ENCODE measurements at places on chromosomes 12 and 14.

DNA sequence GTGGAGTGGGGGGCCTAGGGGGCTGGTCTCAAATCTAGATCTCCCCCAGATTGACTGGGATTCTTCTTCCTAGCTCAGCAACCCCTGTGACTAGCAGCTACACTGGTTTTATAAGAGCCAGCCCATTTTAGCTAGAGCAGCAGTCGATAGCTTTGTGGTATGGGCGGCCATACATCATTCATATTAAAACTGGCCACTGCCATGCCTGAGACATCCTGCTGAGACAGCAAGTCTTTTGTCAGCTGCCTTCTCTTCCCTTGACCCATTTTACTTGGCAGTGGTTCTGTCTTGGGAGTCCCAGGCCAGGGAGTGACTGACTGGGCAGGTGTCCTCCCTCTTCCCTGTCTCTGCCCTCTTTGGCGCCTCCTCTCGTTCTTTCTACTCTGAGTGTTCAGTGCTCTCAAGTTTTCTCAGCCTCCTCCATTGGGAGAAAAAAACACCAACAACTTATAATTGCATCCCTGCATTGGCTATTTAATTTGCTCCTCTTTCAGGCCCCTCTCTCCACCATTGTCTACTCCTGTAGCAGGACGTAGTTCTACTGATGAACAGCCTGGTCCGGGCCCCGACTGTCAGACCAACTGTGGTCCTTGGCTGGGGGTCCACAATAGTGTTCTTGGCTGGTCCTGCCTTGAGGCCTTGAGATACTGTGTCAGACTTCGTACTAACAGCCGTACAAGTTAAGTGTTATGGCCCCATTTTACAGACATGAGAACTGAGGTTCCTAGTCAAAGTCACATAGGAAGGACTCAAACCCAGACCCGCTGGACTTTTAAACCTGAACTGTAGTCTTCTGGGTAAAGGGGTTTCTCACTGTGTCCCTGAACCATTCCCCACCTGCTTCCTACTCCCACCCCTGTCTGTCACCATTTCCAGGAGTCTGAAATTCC, 18.3 kb upstream of the JDP2 start:
- DNase-seq, result no peak

DNA sequence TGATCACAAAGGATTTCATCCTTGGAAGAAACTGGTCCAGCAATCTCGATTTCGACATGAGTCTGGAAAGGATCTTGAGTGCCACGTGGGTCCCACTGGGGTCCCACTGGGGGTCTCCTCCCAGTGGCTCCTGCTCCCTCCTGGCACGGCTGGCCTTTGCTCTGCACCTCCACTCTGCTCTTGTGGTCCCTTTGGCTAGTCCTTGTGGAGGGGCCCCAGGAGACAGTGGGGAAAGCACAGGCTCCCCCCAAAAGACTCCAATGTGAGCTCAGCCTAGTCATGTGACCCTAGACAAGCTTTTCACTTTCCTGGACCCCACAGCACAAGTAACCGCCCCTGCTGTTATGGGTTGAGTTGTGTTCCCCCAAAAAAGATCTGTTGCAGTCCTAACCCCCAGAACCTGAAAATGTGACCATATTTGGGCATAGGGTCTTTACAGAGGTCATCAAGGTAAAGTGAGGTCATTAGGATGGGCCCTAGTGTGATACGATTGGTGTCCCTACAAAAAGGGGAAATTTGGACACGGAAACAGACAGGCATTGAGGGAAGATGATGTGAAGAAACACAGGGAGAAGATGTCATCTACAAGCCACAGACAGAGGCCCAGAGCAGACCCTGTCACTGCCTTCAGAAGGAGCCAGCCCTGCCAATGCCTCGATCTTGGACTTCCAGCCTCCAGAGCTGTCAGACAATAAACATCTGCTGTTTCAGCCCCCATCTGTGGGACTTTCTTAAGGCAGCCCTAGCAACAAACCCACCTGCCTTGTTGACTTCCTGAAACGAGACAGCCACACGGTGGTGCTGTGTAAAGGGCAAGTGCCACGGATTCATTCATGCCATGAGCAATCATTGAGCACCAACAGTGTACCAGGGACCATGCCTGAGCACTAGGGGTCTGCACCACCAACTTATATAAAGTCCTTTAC, 23.8 kb upstream of the PPP2R5C start:
- peak; percentile 15 for DNase-seq

- no peak for DNase-seq
Measured at GRCh38 chr12:121793440-121793837, at the start of gene RHOF. TSS of gene RHOF (minus strand) at chr12:121793688. CDS start at chr12:121793633, 55 bp downstream.

- DNase-seq, result peak; percentile 59
Measured at GRCh38 chr12:108457006-108457733, 57.9 kb upstream of the FICD start.

DNA sequence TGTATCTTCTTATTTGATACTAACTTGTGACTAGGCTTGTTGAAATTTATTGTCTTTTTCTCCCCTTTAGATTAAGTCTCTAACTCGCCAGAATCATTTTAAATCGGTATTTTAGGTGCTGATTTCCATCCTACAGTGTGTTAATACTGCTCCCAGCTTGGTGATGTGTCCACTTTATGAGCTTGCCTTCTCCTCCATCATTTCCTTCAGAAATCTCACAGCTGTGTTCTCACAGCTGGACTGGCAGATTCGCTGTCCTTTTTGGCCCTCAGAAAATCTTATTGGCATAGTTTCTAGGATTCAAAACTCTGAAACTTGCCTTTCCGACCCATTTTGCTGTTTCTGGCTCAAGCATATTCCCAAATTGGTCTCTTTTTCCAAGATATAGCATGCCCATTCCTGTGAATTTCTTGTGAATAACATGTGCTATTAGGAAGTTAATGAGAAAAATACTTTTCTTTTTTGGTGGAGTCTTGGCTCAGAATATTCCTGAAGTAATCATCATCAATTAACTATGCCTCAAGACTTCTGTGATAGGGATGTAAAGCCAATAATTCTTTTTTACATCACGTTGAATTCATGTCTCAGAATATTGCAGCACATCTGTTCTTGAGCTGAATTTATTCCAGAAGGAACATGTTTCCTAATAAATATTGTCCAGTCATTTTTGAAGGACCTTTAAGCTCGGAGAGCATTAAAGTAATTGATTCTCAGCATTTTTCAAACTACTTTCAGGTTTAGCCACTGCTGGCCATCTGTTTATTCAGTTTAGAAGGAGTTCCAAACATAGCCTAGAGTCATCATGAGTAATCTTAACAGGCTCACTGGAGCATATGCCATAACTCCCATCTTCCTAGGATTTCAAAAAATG, 50.0 kb upstream of the USP44 start:
- DNase-seq, result no peak

- no peak for DNase-seq
Measured at GRCh38 chr12:83250866-83251265, 564.2 kb downstream of the TMTC2 start.

DNA sequence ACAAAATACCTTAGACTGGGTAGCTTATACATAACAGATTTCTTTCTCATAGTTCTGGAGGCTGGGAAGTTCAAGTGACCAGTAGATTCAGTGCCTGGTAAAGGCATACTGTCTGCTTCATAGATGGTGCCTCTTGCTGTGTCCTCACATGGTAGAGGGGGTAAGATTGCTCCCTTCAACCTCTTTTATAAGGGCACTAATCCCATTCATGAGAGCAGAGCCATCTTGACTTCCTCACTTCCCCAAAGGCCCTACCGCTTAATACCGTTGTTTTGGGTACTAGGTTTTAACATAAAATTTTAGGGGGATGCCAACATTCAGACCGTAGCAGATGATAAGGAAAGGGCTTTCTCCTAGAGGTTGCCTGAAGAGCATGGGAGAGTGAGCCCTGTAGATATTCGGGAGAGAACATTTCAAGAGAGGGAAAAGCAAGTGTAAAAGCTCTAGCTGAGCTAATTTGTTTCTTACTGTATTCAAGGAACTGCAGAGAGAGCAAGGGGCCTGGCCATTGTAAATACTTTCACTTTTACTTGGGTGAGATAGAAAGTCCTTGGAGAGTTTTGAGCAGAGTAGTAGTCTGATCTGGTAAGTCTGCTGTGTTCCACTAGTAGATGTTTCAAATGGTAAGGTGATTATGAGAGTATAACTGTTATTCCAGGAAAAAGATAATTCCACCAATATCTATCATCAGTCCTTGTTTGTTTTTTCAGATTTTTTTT, 27.3 kb downstream of the FRS2 start:
- peak; percentile 15 for DNase-seq

GRCh38 chr12:87671757-87672156, 357.4 kb downstream of the C12orf50 start:
- DNase-seq, result no peak

- no peak for DNase-seq
Measured at GRCh38 chr14:95531473-95531872, 3.4 kb upstream of the GLRX5 start.

DNA sequence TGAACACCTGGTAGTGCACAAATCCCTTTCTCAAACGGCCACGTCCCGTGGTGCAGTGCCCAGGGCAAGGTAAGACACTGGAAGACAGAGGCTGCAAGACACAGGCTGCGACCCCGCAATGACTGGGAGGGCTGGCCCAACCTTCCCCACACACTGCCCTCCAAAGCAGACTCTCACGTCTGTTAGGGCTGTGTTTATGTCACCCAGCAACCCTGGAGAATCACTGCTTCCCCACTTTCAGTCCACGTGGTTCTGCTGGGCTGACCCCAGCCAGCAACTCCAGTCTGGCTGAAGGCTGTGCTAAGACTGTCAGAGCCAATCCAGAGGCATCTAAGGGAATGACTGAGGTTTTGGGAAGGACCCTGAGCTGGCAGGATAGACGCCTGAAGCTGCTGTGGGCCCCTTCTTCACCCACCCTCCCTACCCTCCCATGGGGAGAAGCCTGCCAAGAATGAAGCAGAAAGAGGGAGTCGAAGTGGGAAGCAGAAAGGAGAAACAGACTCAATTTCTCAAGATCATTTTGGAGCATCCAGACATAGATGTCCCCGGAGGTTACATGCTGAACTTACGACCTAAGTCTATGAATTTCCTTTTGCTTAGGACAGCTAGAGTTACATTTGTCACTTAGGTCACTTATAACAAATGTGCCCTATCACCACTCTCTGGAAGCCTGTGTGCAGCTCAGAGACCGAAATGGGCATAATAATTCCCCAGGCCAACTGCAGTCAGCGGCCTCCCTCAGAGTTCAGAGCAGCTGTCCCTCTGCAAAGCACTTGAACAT, 11.7 kb downstream of the KDM2B start:
- no peak for DNase-seq

GRCh38 chr12:7638064-7638759, 27.5 kb downstream of the APOBEC1 start:
- DNase-seq, result no peak

- no peak for DNase-seq
Measured at GRCh38 chr12:113241191-113242025, 20.1 kb downstream of the TPCN1 start.

GRCh38 chr12:1474041-1474573, 120.3 kb downstream of the FBXL14 start:
- DNase-seq, result no peak

DNA sequence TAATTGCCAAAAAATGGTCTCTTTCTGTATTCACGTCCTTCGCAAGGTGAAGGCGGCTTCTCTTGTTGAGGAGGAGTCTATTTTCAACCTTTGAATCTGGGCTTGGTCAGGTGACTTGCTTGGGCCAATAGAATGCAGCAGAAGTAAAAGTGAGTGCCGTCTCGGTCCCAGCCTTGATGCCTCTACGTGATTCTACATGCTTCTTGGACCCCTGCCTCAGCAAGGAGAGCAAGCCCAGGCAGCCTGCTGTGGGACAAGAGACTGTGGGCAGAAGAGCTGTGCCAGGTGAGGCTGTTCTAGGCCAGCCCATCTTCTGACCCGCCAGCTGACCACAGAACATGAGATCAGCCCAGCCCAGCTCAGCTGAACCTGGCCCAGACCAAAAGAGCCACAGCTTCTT, 39.1 kb upstream of the CCDC63 start:
- no peak for DNase-seq

DNA sequence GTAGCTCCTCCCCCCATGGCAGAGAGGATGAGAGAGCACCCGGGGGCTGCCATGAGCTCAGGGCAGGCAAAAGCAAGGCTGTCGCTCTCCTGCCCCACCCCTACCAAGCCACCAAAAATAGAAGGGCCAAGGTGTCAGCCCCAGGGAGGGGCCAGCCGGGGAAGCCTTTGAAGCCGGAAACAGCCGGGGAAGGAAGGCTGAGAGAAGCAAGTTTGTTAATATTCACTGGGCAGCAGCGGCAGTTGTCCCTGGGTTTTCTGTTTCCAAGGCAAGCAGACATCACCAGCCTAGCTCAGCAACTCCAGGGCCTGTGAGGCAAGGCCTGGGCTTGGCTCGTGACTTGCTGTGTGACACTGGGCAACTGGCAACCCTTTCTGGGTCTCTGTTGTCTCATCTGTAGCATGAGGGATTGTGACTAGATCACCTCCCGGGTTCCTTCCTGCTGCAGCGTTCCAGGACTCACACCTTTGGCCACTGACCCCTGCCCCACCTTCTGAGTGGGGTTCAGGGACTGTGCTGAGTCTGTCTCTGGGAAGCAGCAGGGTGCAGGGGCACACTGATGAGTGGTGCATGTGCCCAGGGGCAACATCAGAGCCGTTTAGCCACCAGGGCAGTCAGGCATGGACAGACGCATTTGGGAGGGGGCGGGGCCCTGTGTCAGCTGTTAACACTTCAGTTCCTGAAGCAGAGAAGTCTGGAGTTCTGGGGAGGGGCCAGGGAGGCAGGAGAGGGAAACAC, 24.3 kb downstream of the SYNDIG1L start:
- DNase-seq, result peak; percentile 82

DNA sequence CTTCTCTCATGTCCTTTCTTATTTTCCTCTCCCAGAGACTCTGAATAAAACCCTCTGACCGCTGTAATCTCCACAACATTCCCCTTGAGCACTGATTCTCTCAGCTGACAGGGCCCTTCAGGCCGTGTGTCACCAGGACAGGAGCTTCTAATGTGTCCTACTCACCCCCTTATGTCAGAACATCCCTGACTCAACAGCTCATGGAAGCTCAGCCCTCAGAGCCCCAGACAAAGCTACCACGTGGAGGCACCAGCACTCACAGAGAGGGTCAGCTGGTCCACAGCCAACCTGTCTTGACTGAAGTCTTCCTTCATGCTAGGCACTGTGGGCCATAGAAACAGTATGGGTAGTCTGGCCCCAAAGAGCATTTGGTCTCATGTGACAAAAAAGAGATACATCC, 49.8 kb downstream of the SMUG1 start:
- no peak for DNase-seq

- no peak for DNase-seq
Measured at GRCh38 chr12:24173067-24173466, 223.6 kb upstream of the SOX5 start.

- no peak for DNase-seq
Measured at GRCh38 chr14:56005191-56006053, 112.8 kb upstream of the PELI2 start.

- DNase-seq, result no peak
Measured at GRCh38 chr12:5535541-5535940, 103.6 kb downstream of the NTF3 start.

DNA sequence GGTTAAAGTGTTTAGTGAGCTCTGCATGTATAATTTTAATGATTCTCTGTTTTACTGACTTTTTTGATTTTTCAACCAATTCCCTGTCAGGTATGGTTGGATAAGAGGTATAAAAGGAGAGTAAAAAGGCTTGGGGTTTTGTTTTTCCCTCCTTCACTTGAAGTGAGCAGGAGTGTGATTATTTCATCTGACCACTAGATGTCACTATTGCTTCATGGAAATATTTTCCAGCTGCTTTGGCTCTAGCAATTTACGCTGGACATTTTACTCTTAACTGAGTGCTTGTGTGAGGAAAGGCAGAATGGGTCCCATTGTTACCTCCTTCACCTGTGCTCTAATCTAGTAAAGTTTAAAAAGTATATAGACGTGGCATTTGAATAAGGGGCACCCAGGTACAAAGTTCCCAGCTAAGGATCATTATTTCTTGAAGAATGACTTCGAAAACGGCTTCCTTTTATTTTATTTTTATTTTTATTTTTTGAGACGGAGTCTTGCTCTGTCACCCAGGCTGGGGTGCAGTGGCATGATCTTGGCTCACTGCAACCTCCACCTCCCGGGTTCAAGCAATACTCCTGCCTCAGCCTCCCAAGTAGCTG, 66.5 kb downstream of the TBC1D30 start:
- DNase-seq, result no peak

Measured in CD4-positive, alpha-beta T cell treated with Interferon alpha-2 for 1 hour (primary cell).